ENCODE measurements at places on chromosomes 11 and 22.

- DNase-seq: peak; percentile 70
Measured at GRCh38 chr11:123407130-123407995, 22.7 kb upstream of the GRAMD1B start.

DNA sequence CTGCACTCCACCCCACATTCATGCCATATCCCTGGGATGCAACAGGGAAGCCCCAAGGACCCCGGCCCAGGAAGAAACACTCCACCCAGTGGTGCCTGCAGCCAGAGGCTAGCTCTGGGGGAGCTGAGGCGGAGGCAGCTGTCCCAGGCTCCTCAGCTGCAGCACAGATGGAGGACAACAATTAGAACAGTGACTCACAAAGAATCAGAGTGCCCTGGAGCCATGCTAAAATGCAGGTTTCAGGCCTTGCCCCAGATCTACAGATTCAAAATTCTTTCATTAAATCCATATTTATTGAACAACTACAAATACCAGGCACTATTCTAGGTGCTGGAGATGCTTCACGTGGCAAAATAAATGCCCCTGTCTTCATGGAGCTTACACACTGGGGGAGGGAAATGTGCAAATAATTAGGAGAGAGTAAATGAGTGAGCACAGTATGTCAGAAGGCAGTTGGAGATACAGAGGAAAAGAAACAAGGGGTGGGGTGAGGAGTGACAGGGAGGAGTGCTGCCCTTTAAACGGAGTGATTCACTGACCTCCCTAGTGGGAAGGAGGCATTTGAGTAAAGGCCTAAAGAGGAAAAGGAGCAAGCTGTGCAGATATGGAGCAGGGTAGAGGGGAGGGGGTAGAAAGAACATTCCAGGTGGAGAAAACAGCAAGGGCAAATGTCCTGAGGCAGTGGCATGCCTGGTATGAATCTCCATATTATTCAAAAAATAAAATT lies 73.3 kb upstream of the CSNK2A3 start:
- DNase-seq: peak; percentile 25

DNA sequence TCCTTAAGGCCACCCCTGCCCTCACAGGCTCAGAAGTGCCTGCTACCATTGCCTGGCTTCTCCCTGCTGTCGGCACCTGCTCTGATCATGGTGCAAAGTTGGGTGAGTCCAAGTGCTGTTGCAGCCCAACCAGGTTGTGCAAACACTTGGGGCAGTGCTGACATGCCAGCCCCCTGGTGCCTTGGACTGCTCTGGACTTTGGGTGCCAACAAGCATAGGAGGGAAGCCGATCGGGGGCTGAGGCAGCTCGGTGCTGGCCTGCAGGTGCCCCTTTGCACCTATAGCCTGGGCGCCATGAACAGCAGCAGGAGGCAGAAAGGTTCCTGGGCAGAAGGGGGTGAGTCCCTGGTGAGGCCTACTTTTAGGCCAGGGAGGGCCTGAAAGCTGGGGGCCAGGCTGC lies 113.0 kb downstream of the ARHGAP20 start:
- DNase-seq: no peak

DNA sequence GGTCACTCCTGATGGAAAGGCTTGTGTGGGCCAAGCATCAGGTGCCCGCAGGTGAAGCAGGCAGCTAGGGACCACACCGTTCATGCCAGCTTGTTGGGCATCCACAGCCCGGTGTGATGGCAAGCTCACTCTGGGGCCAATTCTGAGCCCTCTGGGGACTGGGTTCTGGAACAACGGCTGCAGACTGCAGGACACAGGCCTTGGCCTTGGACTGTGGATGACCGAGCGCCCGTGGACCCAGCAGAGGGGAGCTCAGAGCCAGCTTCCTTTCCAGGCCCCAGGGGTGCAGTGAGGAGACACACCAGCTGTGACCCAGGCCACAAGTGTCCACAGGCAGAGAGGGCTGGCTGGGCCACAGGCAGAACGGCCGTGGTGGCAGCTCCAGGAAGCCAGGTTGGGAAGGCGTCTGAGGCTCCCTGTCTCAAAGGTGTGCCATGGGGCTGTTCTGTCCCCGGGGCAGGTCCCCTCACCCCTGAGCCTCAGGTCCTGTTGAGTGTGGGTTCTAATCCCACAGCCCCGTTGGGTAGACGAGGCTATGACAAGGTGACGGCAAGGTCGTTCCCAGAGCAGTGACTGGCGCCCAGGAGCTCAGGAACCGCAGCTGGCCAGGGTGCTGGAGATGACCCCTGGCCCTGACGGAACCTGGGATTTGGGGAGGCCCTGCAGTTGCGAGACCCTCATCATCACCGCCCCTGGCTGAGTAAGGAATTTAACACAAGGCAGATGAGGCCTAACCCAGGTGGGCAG lies 1079.4 kb downstream of the BRD1 start:
- DNase-seq: no peak

DNA sequence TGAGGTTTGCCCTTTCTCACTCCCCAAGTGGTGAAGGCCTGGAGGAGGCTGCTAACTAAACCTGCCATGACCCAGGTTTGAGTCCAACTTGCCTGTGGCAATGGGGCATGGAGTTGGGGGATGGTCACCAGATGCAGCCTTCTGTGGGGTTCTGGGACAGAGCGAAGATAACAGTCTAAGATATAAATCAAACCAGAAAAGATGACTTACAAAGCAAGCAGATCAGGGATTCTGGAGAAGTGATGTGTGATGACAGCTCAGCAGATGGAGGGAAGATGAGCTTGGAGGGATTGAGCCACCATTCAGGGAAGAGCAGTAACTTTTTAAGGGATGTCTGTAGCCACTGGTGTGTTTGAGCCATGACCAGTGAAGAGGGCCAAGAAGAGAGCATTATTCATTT lies 63.6 kb downstream of the MTNR1B start:
- no peak for DNase-seq

DNA sequence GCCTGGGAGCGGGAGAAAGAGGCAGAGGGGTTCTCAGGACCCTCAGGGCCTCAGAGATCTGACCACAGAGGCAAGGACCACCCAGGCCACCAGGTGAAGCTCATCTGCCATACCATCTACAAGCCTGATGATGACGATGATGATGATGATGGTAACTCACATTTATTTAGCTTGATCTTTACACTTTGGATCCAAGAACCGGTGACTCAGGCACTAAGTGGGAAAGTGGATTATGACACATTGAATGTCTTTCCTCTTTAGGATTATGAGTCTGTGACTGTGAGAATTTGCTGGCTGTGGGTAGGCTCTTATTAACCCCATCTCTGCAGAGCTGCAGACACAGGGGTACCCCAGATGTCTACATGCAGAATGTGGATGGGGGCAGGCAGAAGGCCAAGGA lies 110.3 kb downstream of the DSCAML1 start:
- DNase-seq: no peak

GRCh38 chr22:25930788-25931310 lies 188.9 kb downstream of the MYO18B start:
- no peak for DNase-seq

DNA sequence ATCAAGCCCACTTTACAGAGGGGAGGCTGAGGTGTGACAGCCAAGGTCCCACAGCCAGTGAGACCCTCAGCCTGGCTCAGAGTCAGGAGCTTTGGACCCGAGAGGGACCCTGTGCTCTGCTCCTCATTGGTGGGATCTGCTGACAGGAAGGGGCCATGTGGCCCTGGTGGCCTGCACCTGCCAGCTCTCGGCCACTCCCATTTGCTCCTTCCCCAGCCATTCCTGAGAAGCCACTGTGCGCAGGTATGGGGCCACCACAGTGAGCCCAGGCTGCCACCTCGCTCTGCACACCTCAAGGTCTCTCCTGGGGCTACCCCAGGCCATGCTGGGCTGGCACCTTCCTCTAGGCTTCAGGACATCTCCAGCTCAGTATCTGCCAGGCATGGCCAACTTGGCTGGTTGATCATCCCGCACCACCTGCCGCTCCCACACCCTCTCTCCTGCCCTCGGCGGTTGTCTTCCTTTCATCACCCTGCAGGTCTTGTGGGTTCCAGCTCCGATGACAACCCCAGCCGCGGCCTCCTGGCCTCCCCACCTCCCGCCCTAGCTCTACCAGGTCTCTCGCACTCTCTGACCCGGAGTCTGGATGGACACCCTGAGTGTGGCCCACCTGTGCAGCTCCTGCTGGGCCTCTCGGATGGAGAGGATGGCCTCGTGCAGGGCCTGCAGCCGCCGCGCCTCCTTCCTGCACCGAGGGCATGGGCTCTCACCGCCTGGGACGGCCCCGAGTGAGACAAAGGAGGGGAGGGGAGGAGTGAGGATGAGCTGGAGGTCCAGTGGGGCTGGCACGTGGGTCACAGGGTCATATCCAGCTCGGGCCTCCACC lies 32.2 kb upstream of the CARS1 start:
- no peak for DNase-seq

- DNase-seq: no peak
Measured at GRCh38 chr11:67072295-67072694, 15.6 kb downstream of the RHOD start.

- DNase-seq: no peak
Measured at GRCh38 chr22:23204125-23204488, 23.8 kb downstream of the BCR start.

- peak; percentile 67 for DNase-seq
Measured at GRCh38 chr11:83571302-83571701, 285.1 kb upstream of the CCDC90B start.

DNA sequence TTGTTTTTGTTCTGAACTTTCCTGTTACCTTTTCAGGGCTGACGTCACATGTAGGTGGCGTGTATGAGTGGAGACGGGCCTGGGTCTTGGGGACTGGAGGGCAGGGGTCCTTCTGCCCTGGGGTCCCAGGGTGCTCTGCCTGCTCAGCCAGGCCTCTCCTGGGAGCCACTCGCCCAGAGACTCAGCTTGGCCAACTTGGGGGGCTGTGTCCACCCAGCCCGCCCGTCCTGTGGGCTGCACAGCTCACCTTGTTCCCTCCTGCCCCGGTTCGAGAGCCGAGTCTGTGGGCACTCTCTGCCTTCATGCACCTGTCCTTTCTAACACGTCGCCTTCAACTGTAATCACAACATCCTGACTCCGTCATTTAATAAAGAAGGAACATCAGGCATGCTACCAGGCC lies 3.5 kb upstream of the TSSC4 start:
- DNase-seq: no peak

DNA sequence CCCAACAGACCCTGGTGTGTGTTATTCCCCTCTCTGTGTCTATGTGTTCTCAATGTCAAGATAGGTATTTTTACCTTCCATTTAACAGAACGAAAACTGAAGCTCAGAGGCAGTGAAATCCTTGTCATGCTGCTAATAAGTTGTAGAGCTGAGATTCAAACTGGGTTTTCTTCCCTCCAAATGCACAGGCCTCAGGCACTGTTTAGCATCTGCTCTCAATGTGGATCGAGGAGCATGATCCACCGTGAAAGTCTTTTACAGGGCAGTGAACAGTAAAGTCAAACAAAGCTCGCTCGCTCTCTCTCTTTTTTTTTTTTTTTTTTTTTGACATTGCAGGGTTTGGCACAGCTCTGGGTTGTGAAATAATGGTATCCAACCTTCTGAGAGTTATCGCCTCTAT lies 401.0 kb upstream of the SYN3 start:
- no peak for DNase-seq

DNA sequence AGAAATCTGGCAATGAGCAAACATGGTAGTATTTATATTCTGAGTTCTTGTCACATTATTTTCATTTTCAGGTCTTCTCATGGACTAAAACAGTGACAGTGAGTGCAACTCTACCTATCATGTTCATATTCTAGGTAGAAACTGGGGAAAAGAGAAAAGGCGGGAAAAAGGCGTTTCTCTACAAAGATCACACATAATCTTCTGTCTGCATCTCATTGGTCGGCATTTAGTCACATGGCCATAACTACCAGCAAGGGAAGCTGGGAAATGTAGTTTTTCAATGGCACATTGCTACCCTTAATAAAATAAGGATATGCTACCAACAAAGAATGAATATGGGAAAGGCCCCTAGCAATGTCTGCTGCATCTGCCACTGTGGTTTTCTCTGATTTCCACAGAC lies 57.6 kb upstream of the B3GAT1 start:
- DNase-seq: no peak

DNA sequence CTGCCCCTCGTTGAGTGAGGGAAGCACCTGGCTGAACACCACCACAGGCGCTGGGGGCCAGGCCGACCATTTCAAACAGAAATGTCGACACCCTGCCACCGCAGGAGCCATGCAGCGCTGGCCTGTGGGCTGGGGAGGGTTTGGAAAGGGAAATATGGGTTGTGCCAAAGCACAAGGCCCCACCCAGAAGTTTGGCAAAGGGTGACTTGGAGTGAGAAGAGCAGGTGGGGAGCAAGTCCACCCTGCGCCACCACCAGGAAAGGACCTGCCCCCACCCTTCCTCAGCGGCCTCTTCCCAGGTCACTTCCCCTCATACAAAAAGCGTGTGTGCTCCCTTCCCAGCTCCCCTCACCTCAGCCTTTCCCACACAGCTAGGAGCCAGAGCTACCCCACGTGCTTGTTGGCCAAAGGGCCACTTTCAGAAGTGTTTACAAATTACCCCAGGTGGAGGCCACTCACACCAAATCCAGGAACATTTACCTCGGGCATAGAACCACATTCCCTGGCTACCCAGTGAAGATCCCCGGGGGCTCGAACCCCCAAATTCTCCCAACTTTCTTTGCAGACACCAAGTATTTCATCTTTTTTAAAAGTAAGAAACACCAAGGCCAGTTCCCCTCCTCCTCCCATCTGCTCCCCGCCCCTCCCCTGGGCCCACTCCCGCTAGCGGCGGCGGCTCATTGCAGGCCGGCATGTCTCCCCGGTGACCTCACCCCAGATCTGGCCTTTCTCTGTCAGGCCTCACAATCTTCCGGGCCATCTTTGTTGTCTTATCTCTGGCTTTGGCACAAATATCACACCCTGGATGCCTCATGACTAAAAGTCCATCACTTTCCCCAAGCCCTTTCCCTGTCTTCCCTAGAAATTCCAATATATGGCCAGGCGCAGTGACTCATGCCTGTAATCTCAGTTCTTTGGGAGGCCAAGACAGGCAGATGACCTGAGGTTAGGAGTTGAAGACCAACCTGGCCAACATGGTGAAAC lies 20.5 kb upstream of the SCGB1A1 start:
- peak; percentile 48 for DNase-seq

DNA sequence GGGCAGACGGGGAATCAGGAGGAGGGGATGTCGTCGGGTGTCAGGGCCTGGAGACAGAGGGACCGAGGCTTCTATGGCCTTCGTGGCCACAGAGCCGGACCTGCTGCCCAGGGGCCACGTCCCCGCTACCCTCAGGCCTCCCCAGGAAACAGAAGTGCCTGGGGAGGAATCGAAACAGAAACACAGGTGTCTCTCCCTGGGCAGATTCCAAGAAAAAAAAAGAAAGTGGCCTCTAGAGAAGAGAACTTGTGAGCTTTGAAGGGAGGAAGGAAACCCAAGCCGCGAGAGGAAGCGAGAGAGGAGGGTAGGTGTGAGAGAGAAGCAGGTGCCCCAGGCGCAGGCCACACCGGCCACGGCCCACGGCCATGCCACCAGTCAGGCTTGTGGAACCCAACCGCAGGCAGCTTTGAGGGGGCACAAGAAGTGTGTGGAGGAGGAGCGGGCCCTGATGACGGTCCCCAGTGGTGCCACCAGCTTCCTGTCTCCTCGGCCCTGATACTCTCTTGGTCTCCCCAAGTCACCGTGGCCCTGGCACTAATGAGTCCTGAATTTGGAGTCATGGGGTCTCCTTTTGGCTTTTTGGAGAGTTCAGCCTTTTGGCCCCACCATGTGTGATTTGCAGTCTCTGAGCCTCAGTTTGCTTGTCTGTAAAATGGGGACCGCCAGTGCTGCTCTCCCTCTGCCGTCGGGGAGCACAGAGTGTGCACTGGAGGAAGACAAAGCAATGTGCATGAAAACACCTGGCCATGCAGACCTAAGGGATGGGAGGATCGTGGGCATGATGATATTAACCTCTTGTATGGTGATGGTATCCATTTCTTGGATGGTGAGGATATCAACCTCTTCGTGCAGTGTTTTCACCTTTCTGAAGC lies 25.2 kb downstream of the LIF start:
- no peak for DNase-seq

GRCh38 chr11:416757-417621 lies 2.2 kb upstream of the SIGIRR start:
- peak; percentile 16 for DNase-seq

All from AG10803 (cell line).